ENCODE measurements at places on chromosomes 11 and 22. TPM values are rescaled to one million over a fixed set of nuclear protein-coding genes. Genes with fewer than 3 reads are reported as not detected.

Gene PAMR1
- total RNA-seq = not detected

Gene MN1
- 3.0 TPM for total RNA-seq

Gene KCTD14
- 2.2 TPM for total RNA-seq

Gene KCNJ1
- total RNA-seq = not detected

Gene BCO2
- total RNA-seq = 0.79 TPM

Gene SHISAL1
- total RNA-seq = 7.4 TPM

Gene OR4A16
- total RNA-seq = not detected

Gene DLG2
- 0.33 TPM for total RNA-seq

Gene CDC42EP1
- 36.1 TPM for total RNA-seq

Gene ACER3
- 19.4 TPM for total RNA-seq

Gene KLHL35
- 1.1 TPM for total RNA-seq

Gene DEFB131B
- total RNA-seq = not detected

Gene EMID1
- 0.38 TPM for total RNA-seq

Gene SEPTIN5
- 10.0 TPM for total RNA-seq

Gene GGTLC3
- total RNA-seq = not detected

Gene FIBP
- 84.4 TPM for total RNA-seq

Gene KCNQ1OT1
- 0.07 TPM for total RNA-seq

Gene DNAJB7
- total RNA-seq = not detected

Gene CD248
- not detected for total RNA-seq

Gene TRIM51
- total RNA-seq = not detected

Gene SPON1
- not detected for total RNA-seq

Gene LDLRAD3
- 21.7 TPM for total RNA-seq

Gene KCNJ5
- total RNA-seq = 0.08 TPM

Gene TRIM64
- not detected for total RNA-seq

Gene MPZL2
- not detected for total RNA-seq

Gene SVIP
- total RNA-seq = 13.2 TPM

Gene SLN
- total RNA-seq = 0.50 TPM

Gene SCN3B
- 0.23 TPM for total RNA-seq

Gene TUBA8
- 0.67 TPM for total RNA-seq

Gene PHETA2
- total RNA-seq = not detected

Gene SESN3
- total RNA-seq = 0.16 TPM

Gene OR10D3
- not detected for total RNA-seq

Gene FXYD2
- total RNA-seq = 16.9 TPM

Gene CTSW
- total RNA-seq = not detected

Gene ZDHHC13
- 17.6 TPM for total RNA-seq

Gene SIRT3
- total RNA-seq = 19.5 TPM

Gene XKR3
- total RNA-seq = not detected

Gene OR2D2
- not detected for total RNA-seq

Gene LIPT2
- 2.6 TPM for total RNA-seq

Gene OR4D5
- total RNA-seq = not detected

Gene VWA5A
- 0.37 TPM for total RNA-seq

Gene MMP11
- total RNA-seq = 0.13 TPM

Gene GDPD4
- total RNA-seq = not detected

Gene KCNE3
- not detected for total RNA-seq

Gene NXPE2
- not detected for total RNA-seq

Gene CASTOR1
- total RNA-seq = 5.9 TPM

Gene LIF
- 46.4 TPM for total RNA-seq

Gene OR52E8
- total RNA-seq = not detected

Gene CD6
- total RNA-seq = 0.12 TPM

Measured in A549 treated with CpdA at 1 μM for 4 hours (cell line).